ENCODE measurements at places on chromosomes 1 and 21.
A peak's percentile ranks its signal among the peaks of the same experiment; 100 is the strongest.

GRCh38 chr1:160830321-160831153 lies 32.1 kb downstream of the CD244 start:
- DNase-seq: peak; percentile 56

DNA sequence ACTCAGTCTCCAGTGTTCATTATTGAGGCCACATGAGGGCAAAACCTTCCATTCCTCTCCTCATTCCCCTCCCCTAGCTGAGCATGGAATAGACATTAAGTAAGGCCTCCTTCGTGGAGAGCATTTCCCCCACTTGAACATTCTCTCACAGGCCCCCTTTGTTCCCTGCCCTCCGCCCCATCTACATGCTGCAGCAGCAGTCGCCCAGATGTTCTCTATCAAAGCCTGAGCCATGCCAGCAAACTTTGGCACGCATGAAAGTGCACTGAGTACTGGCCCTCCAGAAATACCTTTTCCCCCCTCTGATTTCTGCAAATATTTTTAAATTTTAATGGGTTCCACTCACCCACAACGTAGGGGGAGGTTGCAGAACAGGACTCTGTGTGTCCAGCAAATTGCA lies 20.9 kb upstream of the GORAB start:
- DNase-seq: no peak

DNA sequence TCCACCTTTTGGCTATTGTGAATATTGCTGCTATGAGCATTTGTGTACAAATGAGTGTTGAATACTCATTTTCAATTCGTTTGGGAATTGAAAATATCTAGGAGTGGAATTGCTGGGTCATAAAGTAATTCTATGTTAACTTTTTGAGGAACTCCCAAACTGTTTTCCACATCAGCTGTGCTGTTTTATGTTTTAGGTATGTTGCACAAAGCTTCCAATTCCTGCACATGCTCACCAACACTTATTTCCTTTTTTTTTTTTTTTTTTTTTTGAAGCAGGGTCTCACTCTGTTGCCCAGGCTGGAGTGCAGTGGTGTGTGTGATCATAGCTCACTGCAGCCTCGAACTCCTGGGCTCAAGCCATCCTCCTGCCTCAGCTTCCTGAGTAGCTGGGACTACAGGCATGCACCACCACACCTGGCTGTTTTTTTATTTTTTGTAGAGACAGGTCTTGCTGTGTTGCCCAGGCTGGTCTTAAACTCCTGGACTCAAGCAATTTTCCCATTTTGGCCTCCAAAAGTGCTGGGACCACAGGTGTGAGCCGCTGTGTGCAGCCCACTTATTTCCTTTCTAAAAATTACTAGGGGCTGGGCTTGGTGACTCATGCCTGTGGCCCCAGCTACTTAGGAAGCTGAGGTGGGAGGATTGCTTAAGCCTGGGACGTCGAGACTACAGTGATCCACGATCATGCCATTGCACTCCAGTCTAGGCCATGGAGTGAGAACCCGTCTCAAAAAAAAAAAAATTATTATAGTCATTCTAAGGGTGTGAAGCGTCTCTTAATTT lies 33.4 kb downstream of the TMCC2 start:
- peak; percentile 85 for DNase-seq

DNA sequence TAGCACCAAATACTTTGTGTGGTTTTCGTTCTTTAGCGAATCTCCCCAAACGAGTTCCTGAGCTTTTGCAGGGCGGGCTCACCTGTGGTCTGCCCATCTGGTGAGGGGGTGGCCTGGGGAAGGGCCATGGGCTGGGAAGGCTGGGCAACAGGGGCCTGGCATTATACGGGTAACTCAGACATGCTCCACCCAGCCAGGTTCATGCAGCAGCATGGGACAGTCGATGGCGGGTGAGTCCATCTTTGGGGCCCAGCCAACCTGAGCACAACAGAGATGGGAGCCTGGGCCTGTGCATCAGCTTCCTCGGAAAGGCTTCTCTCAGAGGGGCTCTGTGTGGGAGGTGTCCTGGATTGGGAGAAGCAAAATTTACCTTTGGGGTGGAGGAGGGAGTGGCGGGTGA lies 302.6 kb downstream of the CAMTA1 start:
- DNase-seq: no peak

- no peak for DNase-seq
These were observed 3.5 kb downstream of the KISS1 start for GRCh38 chr1:204192589-204193352.

DNA sequence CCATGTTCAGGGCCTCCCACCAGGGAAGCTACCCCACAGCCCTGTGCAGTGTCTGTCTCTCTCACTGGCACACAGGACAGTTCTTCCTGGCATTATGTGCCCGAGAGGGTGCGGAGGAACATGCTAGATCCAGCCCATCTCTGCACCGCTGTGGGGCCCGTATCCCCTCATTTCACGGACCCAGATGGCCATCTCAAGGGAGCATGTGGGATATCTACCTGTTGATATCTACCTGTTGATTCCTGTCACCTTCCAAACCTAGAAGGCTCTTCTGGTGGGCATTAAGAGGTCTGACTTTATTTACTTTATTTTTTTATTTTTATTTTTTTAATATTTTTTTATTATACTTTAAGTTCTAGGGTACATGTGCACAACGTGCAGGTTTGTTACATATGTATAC lies 11.7 kb downstream of the PIK3CD start:
- no peak for DNase-seq

DNA sequence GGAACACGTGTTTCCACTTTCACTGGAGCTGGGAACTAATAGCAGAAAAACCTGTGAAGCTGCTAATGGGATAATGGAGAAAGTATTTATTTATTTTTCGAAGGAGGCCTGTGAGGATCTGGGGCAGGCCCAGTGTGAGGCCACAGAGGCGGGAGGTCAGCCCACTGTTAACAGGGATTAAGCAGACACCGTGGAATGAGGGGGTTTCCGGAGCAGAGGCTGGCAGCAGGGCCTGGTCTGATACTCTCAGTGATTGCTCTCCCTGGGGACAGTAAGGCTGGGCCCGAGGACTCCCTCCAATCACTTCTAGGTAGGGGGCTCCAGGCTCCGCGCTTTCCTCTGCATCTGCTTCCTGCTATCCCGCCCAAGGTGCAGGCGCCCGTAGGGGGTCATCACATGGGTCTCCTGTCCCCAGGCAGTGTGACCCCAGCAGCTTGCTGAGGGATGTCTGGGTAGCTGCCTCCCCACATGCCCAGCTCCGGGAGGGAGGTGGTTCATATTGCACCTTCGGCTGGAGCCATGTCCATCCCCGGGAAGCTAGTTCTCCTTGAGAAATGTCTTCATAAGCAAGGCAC lies 28.8 kb upstream of the CDCA8 start:
- peak; percentile 13 for DNase-seq

DNA sequence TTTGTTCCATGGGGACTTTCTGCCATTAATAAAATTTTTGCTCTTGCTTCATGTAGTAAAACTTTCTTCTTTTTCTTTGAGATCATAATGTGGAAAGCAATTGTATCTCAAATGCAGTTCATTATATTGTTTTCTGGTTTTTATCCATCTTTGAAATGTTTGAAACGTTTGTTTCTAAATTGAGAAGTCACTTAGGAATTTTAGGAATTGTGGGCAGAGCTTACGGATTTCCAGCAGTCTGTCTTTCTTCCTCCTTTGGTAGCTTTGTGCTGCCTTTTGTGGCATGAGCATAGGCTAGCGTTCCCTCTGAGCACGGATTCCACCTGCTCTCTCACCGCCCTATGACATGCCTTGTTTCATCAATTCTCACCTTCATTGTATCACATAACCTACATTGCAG lies 2.9 kb upstream of the ST6GALNAC5 start:
- no peak for DNase-seq

DNA sequence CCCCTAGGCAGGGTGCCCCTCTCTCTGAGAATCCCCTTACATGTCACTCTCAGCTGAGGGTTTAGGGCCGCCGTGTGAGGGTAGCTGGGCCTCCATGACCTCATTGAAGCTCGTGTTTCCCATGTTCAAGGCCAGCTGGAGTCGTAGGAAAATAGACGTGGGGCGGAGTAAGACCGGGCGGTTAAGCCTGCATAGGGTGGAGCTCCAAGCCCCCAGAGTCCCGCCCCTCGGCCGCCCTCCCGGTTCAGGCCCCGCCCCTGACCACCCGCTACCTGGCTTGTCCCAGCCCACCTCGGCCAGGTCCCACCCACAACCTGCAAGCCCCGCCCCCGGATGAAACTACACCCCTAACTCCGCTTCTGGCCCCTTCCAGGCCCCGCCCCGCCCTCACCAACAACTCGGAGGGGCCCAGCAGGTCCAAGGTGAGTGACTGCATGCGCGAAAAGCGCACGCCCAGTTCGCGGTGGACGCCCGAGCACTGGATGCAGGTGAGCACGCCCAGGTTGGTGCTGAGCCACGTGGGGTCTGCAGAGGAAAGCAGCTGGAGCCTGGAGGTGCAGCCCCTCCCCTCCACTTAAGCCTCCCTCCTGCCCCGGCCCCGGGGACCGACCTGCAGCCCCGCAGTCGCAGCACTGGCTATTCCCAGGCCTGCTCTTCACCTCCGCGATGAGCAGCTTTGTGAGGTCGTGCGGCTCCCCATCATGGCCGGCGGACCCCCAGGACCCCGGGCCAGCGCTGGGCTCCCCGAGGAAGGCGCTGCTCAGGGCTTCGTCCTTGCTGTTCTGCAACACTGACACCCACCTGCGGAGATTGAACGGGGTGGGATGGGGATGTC lies 12.2 kb upstream of the TCEA3 start:
- DNase-seq: no peak

GRCh38 chr1:228062812-228063211 lies 19.7 kb upstream of the ARF1 start:
- DNase-seq: no peak

DNA sequence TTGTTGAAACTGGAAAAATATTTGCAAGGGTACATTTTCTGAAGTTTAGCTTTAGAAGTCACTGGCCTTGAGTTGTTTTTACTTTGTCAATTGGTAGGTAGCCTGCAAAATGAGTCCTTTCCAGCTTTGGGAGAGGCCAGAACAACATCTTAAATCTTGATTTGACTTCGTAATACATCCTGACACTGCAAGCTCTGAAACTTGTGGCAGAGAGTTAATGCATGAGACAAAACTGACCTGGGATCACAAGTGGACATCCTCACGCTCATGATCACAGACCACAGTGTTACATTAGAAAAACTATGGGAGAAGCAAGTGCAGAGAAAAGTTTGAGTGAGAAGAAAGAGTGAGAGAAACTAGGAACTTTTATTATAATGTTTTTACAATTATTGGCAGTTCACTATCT lies 550.9 kb downstream of the USP25 start:
- DNase-seq: peak; percentile 53

DNA sequence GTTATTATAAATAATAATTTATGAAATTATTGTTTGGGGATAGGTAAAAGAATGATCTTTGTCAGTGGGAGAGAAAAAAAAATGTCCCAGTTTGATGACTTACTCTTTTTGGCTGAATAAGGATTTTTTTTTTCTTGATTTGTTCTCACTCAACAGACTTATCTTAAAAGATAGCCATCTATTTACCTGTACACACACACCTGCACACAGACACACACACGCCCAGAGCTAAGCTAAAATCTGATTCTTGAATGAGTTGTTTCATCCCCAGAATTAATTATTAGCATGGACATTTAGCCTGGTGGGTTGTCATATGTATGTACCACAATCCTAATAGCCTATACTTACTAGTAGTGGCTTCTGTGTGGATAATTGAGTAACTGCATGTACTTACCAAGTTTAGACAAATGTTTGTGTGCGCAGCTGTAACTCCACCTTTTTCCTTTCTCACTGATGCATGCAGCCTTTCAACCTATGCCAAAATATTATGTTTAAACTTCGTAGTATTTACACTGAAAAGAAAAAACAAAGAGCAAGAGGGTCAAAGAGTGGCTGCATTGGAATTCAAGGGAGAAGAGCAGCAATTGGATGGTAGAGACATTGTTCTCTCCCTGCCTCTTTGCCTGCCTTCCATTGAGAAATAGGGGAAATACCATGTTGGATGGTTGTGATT lies 174.3 kb downstream of the ADGRL2 start:
- DNase-seq: no peak

- DNase-seq: no peak
These were observed 363.9 kb downstream of the RPS6KC1 start for GRCh38 chr1:213414911-213415310.

DNA sequence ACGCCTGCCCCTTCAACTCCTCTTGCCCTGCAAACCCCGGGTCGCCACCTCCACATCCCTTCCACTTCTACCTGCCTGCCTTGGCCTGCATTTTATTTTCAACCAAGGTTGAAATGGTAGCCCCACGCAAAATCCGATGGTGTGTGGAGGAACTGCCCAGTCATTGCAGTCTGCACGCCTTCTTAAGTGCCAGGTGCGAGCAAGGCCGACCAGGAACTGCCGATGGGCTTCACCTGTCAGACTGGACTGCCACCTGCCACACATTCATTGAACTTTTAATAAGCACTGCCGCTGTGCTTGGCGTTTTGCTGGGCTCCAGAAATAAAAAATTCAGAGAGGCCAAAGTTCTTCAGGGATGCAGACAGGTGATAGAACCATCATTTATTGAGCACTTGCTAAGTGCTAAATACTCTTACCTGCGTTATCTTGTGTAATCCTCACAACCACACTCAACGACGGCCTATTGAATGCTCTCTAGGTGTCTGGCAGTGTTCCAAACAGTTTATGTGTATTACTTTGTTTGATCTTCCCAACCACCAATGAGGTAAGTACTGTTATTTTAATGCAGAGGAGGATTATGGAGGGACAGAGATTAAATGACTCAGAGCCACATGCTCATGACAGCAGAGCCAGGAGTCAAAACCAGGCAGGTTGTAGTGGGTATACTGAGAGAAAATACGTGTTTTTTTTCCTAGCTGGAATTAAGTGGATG lies 36.2 kb downstream of the CACHD1 start:
- DNase-seq: peak; percentile 49

DNA sequence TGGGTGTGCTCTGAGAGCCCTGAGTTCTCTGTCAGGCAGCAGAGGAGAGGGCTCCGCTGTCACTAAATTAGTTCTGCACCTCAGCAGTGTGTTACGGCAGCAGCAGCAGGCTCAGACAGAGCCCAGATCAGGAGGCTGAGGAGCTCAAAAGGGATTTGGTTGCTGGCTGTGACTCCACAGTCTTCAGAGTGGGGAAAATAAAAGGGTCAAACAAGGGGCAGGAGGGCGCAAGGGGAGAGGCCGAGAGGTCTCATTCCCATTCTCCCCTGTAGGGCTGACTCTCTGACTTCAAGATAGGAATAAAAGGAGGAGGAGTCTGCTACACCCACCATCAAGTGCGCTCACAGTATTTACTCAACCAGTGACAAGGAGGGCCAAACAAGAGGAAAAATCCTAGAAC lies 9.2 kb upstream of the SLC45A3 start:
- no peak for DNase-seq

GRCh38 chr1:32801096-32801715 lies 16.0 kb downstream of the YARS1 start:
- DNase-seq: peak; percentile 93

- no peak for DNase-seq
These were observed 25.0 kb downstream of the SDC3 start for GRCh38 chr1:30883389-30884172.

GRCh38 chr1:2804628-2805351 lies 3.3 kb upstream of the TTC34 start:
- DNase-seq: no peak

All from iris pigment epithelial cell (primary cell).